ENCODE measurements at places on chromosomes 6 and 20.

DNA sequence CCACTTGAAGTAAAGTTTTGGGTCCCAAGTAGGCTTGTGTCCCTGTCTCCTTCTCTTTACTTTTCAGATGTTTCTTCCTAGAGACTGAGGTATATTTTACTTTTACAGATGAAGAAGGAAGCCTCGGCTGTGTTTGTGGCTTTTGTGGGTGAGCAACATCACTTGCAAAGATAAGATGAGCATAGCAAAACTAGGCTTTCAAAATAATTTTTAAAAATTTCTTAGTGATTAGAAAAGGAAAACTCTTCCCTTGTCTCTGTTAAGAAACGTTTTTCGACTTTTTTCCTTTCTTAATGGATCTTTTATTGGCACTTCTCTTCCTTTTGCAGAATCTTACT lies 7.6 kb downstream of the PTPN1 start:
- ATAC-seq, result no peak

DNA sequence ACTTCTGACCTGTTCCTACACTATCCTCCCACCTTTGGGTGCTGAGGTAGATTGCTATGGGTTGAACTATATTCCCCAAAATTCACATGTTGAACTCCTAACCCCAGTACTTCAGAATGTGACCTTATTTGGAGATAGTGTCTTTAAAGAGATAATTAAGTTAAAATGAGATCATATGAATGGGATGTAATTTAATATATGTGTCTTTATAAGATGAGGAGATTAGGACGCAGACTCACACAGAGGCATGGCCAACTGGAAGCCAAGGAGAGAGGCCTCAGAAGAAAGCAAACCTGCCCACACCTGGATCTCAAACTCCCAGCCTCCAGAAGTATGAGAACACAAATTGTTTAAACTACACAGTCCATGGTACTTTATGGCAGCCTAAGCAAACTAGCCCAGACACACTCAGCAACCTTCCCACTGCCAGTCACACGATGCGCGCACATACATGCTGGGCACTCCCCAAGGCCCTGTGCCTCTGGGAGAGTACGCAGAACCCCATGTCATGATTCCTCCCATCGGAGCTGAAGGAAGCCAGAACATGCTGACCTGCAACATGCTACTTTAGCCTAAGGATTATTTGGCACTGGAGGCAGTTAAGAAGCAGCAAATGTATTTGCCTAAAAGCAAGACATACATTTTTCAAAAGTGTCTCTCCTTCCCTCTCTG lies 8.9 kb upstream of the SLC22A1 start:
- no peak for ATAC-seq

DNA sequence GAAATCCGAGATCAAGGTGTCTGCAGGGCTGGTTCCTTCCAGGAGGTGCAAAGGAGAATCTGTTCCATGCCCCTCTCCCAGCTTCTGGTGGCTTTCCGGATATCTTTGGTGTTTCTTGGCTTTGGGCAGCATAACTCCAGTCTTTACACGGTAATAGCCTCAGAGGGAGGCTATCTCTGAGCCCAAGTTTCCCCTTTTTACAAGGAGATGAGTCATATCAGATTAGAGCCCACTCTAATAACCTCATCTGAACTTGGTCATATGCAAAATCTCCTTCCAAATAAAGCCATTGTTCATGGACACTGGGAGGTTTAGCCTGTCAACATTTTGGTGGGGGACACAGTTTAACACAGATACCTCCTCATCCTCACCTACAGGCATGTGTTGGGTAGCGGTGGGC lies 213.7 kb downstream of the ATXN1 start:
- no peak for ATAC-seq

DNA sequence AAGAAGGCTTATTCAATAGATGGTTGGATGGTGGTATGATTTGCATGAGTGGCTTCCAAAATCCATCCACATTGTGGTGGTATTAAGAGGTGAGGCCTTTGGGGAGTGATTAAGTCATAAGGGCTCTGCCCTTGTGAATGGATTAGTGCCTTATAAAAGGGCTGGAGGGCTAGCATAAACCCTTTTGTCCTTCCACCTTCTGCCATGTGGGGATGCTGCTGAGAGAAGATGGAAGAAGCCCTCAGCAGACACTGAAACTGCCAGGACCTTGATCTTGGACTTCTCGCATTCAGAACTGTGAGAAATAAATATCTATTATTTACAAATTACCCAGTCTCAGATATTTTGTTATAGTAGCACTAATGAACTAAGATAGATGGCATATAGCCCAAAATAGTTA lies 27.8 kb upstream of the SRPK1 start:
- ATAC-seq, result no peak

DNA sequence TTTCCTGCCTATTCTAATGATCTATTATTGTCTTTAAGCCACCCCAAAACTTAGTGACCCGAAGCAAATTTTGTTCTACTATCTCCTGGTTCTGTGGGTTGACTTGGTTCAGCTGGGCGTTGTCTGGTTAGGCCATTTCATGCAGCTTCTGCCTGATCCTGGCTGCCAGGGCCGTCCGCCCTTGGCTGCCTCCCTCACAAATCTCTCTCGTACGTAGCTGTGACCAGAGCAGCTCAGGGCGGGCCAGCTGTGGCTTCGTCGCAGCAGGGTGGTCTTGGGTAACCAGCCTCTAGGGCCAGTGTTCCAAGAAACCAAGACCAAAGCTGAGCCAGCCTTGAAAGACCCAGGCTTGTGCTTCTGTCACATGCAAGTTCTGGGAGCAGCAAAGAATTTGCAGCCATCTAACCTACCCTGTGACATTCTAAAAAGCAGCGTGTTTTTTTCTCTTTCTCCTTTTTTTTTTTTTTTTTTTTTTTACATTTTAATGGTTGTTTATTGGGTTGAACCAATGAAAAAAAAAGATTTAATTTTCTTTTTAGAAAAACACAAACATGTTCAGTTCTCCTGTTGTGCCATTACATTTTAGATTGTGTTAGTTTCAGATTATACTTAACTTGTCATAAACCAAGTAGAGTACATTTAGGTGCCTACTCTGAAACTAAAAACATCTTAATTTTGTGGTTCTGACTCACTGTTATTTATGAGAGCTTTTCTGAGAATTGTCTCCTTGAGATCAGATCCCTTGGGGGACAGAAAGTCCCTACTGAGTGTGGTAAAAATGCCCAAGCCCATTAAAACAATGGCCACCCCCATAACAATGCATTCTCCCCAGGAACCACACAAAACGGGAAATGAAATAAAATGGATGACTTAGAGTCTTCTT lies 83.9 kb downstream of the ZDHHC14 start:
- ATAC-seq, result peak; percentile 75

DNA sequence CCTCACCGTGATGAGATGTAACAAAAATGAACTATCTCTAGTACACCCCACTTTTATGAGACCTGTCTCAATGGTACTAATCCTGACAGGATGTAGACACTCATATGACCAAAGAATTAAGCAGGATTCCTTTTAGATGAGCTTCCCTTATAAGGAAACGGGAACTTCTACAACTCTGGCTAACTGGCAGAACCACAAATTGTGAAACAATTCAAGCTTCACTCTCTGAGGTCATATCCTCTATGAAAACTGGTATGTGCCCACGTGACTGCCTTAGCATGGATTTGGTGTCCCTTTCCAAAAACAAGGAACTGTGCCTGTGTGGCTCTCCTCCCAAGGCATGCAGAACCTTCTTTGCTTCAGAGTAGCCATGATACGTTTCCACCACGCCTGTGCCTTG lies 14.1 kb upstream of the CPNE5 start:
- no peak for ATAC-seq

DNA sequence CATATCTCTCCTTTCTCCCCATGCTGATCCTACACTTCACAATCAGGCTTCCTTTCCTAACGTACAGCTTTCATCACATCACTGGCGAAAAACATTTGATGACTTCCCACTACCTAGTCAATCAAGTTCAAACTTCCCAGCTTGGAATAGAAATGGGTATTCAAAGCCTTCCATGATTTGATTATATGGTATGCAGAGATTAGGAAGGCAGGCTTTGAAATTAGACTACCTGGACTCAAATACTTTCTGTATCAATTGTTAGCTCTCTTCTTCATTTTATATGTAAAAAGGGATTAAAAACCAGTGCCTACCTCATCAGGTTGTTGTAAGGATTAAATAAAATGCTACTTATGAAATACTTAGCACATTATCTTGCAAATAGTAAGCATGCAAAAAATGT lies 7.7 kb downstream of the NCOA6 start:
- no peak for ATAC-seq

GRCh38 chr6:736657-737446 lies 43.9 kb upstream of the EXOC2 start:
- ATAC-seq, result no peak

GRCh38 chr20:20353576-20353975 lies 14.3 kb upstream of the INSM1 start:
- ATAC-seq, result peak; percentile 74

DNA sequence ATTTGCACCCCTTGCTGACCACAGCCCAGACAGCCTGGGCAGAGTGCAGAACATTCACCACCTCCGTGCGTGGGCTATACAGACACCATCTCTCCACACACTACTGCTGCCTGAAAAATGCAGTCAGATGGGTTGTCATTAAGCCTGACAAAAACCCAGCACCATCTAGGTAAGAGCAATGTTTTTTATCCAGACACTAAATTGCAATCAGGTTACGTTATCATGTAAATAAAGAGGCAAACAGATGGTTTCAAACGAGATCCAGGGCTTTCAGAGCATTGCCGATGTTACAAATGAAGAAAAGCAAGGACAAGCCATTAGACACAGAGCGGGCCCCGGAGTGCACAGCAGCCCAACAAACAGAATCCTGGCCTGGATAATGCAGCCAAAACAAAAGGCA lies 269.6 kb downstream of the PKHD1 start:
- ATAC-seq, result no peak

DNA sequence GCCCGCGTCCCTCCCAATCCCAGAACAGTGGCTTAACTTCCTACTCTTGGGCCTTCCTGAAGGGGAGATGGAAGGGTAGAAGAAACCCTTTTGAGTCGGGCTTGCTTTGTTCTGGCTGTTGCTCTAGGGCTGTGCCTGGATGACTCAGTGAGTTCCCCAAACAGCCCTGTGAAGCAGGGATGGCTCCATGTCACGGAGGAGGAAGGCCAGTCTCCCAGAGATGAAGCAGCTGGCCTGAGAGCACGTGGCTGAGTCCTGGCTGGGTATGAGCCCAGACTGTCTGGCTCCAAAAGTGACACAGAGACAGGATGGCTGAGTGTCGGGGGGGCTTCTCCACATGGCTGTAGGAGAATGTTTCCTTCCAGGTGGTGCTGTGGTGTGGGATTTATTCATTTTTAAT lies 4.6 kb downstream of the SYTL3 start:
- ATAC-seq, result no peak

GRCh38 chr6:166580076-166581050 lies 6.1 kb downstream of the RAMACL start:
- ATAC-seq, result no peak

DNA sequence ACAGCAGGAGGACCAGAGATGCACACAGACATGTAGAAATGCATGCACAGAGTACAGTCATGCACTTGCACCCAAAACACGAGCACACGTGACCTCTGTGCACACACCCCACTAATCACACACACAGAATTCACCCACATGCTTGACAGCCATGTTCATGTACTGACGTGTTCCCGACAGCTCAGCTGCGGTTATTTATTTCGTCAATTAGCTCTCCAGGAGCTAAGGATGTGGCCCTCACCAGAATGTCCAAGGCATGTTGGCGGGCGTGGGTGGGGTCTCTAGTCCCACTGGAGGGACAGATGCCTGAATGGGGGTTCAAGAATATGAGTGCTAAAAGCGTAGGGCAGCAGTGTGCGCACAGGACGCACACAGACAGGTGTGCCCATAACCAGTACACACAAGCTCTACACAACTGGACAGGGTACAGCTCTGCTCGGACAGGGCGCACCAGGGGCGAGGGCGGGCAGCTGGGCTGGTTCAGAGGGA lies 571 bp upstream of the PRPF6 start:
- ATAC-seq, result peak; percentile 51

DNA sequence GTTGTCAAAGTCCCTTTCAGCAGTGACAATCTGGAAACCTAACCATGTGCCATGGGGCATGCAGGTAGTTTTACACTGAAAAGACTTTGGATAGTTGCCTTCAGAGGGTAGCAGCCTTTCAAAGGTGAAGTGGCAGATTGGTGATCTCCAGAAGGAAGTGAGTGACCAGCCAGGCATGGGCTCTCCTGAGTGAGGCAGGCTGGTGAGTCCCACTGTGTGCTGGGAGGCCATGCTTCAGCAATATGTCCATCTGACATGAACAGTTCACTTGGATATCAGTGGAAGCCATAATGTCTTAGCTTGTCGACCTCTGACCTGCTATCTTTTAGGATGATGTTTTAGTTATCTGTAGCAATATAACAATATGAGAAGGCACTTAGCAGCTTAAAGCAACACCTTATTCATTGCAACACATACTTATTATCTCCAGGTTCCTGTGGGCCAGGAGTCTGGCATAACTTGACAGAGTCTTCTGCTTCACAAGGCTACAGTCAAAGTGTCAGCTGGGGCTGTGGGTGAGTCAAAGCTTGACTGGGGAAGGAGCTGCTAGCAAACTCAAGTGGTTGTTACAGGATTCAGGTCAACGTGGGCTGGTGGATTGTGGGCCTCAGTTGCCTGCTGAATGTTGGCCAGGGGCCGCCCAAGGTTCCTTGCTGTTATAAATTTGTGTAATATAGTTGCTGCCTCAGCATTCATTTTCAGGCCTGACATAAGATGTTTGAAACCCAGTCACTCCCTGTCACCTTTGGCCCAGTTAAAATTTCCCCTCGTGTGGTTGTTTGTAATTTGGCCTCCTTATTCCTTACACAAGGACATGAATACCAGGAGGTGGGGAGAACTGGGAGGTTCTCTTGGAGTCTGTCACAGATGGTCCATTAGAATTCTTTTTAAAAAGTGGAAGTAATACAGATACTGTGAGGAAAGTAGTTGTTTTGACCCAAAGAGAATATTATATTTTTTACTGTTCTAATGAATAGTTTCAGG lies 100.2 kb downstream of the UST start:
- ATAC-seq, result peak; percentile 90
